ENCODE measurements at places on chromosomes 5 and 9.

GRCh38 chr9:126962336-126962735 lies 47.8 kb downstream of the RALGPS1 start:
- DNase-seq, result no peak

GRCh38 chr9:459491-460444 lies 245.1 kb downstream of the DOCK8 start:
- no peak for DNase-seq

GRCh38 chr9:19895006-19895405 lies 106.2 kb upstream of the SLC24A2 start:
- DNase-seq, result no peak

DNA sequence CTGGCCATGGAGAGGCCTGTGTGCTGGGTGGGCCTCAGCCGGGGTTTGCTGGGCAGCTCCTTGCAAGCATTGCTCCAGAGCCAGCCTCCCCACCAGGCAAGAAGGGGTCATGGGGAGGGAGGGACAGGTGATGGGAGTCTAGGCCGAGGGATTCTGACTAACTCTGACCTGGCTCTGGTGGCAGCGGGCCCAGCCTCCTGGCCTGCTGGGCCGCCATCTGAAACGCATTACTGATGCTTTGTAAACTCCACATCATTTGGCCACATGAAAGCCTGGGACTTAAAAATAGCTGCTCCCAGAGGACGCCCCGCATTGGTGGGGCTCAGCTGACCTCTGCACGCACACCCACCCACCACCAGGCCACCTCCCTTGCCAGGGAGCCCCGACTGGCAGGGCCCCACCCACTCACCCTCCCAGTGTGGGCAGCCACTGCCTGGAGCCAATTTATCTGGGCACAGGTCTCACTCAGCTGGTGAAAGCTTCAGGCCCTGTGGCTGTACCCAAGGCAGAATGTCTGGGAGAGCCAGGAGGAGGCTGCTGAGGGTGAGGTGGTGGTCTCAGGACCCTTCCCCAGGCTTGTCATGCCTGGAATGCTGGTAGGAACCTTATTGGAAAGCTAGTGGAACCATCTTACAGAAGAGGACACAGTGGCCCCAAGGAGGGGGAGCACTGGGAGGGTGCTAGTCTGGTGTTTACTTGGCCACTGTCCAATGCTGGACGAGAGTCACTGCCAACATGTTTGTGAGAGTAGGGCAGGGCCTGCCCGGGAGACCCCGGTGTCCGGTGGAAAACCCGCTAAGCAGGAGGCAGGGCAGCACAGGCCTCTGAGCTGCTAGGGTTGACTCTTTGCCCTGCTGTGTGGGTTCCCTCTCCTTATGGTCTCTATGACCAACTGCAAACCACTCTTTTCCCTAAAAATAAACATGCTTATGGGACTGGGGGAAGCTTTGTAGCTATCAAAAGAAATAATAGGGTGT lies 10.8 kb downstream of the TCF7 start:
- DNase-seq, result no peak

GRCh38 chr5:176848651-176849050 lies 38.3 kb downstream of the UNC5A start:
- DNase-seq, result no peak
